Lung (tissue), 17 donors: ENCODE measurements at places on chromosomes 2 and 18. TPM values are rescaled to one million over a fixed set of nuclear protein-coding genes. Genes with fewer than 3 reads are reported as not detected.

DNA sequence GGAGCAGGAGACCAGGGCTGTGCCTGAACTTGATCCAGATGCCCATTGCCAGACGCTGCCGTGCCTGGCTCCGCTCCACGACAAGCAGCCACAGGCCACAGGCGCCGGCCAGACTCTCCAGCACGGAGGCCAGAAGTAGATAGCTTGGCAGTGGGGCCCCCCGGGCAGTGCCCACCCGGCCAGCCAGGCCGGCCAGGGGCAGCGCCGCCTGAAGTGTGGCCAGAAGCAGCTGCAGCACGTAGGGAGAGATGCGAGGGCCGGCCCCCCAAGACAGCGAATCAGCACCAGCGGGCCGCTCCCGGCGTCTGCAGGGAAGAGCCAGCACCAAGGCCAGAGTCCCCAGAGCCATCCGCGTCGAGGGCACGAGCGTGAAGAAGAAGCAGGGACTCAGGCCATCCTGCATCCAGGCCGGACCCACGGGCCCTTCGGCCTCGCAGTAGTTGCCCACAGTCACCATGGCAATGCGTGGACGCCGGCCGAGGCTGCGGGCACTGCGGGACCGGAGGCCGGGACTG, 484 bp downstream of the ABCB6 start:
- peak; percentile 83 for DNase-seq

DNA sequence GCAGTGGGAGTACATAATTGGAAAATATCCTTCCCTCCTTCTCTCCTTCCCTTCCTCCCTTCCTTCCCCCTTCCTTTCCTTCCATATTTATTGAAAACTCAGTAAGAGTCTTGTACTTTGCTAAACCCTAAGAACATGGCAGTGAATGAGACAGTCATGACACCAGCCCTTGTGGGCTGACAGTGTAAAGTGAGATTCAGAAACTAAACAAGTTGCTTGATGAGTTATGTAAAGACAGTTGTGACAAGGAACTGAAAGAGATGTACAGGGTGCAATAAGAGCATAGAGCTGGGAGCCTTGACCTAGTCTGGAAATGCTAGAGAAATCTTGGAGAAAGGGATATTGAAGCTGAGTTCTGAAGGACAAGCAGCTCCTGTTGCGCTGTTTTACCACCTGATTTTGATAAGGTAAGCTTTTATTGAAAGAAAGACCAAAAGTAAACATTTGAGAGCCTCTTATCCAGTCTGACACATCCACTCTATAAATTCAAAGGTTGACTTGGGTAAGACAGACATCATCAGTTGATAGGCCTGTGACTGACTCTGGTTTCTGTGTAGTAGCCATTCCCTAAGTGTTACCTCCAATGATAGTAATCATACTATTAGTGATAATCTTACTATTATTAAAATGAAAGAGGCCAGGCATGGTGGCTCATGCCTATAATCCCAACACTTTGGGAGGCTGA, 66.5 kb upstream of the SKOR2 start:
- DNase-seq = peak; percentile 22

DNA sequence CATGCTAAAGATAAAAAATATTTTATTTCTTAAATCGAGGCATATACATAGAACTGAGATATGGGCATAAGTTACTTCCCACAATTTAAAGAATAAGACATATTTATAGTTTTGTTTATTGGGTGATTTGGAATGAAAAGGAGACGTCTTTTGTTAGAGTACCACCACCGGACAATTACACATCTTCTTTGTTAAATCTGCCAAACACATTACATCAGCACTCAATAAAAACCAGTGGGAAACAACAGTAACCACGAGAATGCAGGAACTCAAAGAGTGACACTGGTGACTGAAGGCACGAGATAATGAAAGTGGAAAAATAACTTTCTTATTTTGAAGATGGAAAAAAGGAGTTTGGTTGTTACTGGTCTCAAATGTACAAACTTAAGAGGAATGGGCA, 92.6 kb upstream of the TFCP2L1 start:
- no peak for DNase-seq

GRCh38 chr2:190415794-190416775, 7.9 kb downstream of the MFSD6 start:
- no peak for DNase-seq

GRCh38 chr2:84697895-84698294, 181.6 kb downstream of the DNAH6 start:
- no peak for DNase-seq

DNA sequence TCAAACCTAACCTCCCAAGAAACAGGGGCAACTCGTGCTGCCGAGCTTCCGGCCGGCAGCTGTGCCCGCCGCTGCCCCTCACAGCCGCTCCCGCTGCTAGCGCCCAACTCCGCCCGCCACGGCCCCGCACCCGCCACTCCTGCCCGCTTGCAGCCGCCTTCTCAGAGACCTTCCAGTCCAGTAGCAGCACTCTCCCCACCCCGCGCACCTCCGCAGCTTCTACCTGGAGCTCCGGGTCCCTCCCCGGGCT, 722 bp upstream of the C2orf15 start:
- DNase-seq = no peak

GRCh38 chr2:36333350-36334012, 22.1 kb upstream of the CRIM1 start:
- DNase-seq = no peak

Gene RSAD2
- 11.5 TPM for total RNA-seq

Gene SH3YL1
- 42.7 TPM for total RNA-seq
